ENCODE measurements at places on chromosomes 3 and 15.

GRCh38 chr3:127420829-127421228 lies 133.0 kb upstream of the PRR20G start:
- no peak for DNase-seq

- DNase-seq, result no peak
Observed at GRCh38 chr15:91472316-91472756, 372.3 kb downstream of the SV2B start.

GRCh38 chr3:114418107-114418506 lies 124.3 kb downstream of the TIGIT start:
- no peak for DNase-seq

DNA sequence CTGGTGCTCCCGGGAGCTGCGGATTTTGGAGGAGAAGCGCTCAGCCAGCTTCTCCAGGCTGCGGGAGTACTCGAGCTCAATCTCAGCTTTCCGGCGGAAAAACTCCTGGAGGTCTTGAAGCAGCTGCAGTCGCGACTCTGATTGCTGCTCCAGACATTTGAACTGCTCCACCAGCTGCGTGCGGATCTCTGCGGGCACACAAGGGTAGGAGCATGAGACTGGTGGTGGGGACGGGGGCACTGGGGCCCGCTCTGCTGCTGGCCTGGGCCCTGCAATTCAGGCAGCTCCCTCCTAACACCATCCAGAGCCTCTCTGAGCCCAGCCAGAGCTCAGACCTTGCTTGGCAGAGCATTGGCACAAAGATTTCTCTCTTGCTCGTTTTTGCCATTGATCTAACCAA lies 124.7 kb downstream of the SRGAP3 start:
- DNase-seq, result no peak

DNA sequence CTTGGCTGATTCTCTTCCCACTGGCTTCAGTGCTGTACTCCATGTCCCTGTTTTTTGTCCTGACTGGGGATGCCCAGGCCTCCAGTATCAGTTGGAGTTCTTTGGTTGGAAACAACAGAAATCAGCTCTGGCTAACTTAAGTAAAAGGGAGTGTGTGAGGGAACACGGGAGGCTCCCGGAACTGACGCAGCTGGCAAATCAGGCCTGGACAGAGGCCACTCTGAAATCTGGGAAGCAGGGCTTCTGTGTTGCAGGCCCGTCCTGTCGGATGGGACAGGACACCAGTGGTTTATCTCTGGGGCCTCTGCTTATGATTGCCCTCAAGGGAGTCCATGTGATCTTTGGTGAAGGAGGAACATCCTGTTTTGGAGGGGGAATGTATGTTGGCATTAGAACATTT lies 124.3 kb downstream of the CHCHD6 start:
- no peak for DNase-seq
